ENCODE measurements at places on chromosomes 7 and 10. TPM values are rescaled to one million over a fixed set of nuclear protein-coding genes. Genes with fewer than 3 reads are reported as not detected.
A peak's percentile ranks its signal among the peaks of the same experiment; 100 is the strongest.

- DNase-seq = no peak
These were observed 190.8 kb downstream of the POU6F2 start for GRCh38 chr7:39168403-39169098.

- DNase-seq = no peak
These were observed 30.4 kb downstream of the LEP start for GRCh38 chr7:128271471-128271941.

Gene HMX3
- total RNA-seq = not detected

Gene PTPN20
- total RNA-seq = 1.6 TPM

- DNase-seq = no peak
These were observed 141.4 kb downstream of the ICA1 start for GRCh38 chr7:8120390-8121058.

DNA sequence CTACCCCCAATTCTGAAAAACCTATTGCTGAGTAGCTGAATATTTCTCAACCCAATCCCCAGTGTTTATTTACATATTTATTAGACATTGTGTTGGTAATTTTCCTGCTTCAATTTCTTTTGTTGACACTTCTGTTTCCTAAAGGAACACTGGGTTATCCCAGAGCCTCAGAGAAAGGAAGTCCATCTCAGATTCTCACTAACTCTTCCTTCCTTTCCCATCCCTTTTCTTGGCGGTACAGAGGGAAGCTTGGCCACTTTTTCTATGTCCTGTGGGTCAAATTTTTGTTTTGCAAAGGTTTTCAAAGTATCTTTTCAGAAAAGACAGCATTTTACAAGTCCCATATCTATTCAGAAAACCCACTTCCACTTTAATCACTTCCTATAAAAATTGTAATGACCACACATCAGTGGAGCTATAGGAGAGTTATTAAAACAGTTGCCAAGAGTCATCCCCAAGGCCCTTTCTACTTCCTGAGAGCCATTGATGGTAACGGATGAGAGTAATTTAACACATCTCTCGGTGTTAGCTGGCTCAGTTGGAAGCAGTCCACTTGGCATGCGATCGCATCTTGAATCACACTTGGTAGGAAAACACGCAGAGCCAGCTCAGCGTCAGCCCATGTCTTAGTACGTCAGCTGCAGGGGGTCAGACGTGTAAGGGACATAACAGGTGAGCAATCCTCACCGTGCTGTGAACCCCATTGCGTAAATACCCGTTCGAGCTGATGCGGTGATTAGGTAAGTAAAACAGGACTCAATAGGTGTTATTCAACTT, 231.1 kb upstream of the ADARB2 start:
- no peak for DNase-seq

- no peak for DNase-seq
These were observed 14.9 kb upstream of the SLIT1 start for GRCh38 chr10:97200616-97201015.

Gene CALD1
- total RNA-seq = 333 TPM

DNA sequence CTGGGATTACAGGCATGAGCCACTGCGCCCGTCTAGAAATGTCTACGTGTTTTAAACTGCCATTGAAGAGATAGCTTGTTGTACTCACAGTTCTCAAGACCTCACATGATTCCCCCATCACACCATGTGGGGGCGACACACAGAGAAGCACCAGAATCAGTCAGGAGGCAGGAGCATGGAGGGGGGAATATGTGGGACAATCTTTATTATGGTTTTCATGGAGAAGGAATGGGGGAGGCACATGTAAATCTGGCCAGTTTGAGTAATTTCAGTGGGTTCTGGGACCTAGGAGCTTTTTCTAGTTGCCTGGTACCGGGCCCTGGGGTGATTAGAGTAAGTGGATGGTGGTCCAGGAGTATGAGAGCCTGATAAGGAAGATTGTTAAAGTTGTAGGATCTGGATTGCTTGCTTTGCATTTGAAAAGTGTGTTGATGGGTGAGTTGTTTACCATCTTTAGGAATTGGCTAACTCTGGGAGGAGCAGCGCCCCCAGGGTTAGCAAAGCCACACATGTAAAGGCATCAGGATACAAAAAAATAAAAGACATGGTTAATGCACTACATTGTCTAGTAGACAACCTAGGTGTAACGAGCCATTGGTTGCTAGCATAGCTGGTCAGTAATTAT, 85.4 kb upstream of the SLC13A1 start:
- no peak for DNase-seq

GRCh38 chr7:73342645-73343044, 14.7 kb downstream of the FKBP6 start:
- DNase-seq = peak; percentile 42

Gene SKIDA1
- 0.19 TPM for total RNA-seq

Gene FAM131B
- total RNA-seq = 0.37 TPM

Gene GPR15LG
- total RNA-seq = not detected

DNA sequence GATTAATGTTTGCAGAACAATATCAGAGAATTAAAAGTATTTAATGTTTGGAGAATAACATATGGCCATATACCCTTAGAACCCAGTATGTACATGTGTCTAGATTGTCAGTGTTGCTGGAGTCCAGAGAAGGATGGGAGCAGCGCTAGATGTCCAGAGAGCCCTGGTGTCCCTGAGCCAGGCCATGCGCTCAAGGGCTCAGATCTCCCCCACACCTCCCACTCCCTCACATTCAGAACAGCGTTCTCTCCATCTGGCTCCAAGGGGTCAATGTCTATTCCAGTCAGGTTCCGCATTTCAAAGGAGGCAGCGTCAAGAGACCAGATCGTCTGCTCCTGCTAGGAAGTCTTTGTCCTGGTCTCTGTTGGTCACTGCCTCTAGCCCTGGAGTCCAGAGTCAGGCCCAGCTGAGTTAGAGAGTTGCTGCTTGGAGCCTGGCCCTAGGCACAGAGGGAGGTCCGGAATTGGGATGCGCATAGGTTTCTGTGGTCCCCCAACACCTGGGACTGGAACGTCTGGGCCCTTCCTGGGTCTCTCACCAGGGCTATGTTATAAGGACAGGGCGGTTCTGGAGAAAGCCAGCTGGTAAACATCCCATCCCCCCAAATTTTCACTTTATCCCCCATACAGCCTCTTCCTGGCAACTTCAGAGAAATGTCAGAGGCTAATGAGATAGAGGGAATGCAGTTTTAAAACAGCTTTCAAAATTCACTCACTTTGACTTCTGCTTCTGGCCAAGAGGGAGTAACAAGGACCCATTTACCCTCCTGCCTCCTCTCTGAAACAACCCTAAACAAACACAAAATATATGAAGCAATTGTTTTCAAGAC, 6.5 kb upstream of the WDR86 start:
- DNase-seq = peak; percentile 34

Gene TMEM229A
- not detected for total RNA-seq

DNA sequence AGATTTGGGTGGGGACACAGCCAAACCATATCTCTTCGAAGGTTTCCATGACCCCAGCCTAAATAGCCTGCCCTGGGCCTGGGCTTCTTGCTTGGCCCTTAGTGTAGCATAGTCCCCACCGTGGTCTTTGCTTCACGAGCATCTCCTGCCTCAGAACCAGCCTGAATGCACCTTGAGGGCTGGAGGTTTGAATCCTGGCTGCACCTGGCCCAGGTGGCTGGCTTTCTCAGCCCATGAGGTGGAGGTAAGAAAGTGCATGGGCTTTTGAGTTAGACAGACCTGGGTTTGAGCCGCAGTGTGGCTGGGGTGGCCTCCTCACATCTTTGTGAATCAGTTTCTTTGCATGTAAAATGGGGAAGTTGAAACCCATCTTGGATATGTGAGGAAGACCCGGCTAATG, 24.2 kb upstream of the PCBD1 start:
- DNase-seq = peak; percentile 33

Gene TMEM196
- not detected for total RNA-seq

Gene CALML3
- total RNA-seq = not detected

- peak; percentile 79 for DNase-seq
These were observed 60.5 kb downstream of the PWWP2B start for GRCh38 chr10:132457328-132458070.

DNA sequence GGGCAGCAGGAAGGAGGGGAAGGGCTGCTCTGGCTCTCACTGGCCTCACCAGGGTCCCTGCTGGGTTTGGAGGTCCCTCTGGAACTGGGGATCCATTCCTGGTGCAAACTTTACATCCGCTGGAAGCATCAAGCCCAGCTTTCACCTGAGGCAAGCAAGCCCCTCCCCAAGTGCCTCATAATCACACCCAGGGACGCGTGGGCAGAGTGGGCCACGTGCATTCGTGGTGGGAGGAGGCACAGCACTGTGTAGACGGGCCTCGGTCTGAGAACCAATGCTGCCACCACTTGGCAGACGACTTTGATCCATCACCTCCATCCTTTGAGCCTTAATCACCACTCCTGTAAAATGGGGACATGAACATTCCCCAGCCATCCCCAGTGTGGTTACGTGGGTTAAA, 74.1 kb downstream of the VWA2 start:
- DNase-seq = peak; percentile 61

Data from spleen (tissue), 13 donors.